Activated CD4-positive, CD25-positive, alpha-beta regulatory T cell (primary cell): ENCODE measurements at places on chromosomes 5 and 9.

- no peak for DNase-seq
These were observed 29.5 kb upstream of the ANKRD18A start for GRCh38 chr9:38649731-38650363.

- no peak for DNase-seq
These were observed 174.2 kb upstream of the TBC1D2 start for GRCh38 chr9:98429613-98430012.

GRCh38 chr5:96997265-96997859 is 61.5 kb downstream of the LNPEP start:
- DNase-seq = no peak

GRCh38 chr5:89722538-89722937 is 687.0 kb downstream of the CETN3 start:
- DNase-seq = no peak

DNA sequence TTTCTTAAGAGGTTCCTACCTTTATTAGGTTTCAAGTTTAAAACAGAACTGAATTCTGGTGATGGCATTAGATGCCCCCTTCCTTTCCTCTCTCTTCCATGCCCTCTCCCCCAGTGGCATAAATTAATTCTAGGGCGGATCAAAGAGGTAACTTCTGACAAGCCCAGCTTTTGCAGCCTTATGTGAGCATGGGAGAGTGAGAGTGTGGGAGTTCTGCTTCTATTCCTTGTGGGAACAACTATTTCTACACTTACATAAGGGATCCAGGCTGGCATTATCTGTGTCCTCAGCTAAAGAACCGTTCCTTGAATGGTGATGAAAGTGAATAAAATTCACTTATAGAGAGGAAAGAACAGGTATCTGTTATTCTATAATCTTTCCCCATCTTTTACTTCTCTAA is 437.6 kb downstream of the KIF4B start:
- no peak for DNase-seq

DNA sequence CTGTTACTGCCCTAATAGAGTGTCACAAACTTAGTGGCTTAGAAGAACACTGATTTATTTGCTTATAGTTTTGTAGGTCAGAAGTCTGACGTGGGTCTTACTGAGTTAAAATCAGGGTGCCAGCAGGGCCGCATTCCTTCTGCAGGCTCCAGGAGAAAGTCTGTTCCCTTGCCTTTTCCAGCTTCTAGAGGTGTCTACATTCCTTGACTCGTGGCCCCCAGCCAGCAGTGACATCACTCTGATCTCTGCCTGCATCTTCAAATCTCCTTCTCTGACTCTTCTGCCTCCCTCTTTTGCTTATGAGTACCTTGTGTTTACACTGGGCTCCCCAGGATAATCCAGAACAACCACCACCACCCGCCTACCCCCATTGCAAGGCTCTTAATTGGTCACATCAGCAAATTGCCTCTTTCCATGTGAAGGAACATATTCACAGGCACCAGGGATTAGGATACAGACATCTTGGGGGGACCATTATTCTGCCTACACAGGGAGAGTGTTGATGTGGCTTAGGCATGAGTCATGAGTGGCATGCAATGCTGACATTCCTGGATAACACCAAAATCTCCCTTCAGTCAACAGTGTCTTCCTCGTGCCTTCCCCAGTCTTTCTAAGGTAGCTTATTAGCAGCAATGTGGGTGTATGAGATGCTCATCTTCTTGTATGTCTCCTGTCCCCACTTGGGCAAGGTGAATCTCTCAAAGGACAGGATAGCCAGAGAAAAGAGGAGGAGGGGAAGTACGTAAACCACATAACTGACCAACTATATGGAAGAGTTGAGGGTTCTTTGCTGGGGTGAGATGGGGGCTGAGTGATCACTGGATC is 24.4 kb downstream of the CYFIP2 start:
- no peak for DNase-seq

- no peak for DNase-seq
These were observed 355.1 kb upstream of the RFX3 start for GRCh38 chr9:3880851-3881250.

- no peak for DNase-seq
These were observed 217.7 kb upstream of the TBCA start for GRCh38 chr5:77993855-77994318.

DNA sequence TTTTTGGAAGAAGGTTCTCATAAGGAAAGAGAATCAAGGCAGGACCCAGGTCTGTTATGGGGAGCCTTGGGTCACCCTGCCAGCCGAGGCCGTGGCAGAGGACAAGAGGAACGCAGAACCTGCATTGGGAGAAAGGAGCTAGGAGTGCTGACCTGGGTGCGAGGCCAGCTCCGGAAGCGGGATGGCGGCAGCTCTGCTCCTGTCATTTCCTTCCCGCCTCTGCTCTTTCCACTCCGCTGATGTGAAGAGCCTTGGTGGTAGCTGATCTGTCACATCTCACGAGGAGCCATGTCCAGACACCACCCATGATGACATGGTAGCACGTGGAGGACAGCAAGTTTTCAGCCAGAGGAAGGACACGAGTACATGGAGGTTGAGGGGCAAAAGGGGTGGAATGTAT is 109.5 kb upstream of the COL5A1 start:
- DNase-seq = no peak

DNA sequence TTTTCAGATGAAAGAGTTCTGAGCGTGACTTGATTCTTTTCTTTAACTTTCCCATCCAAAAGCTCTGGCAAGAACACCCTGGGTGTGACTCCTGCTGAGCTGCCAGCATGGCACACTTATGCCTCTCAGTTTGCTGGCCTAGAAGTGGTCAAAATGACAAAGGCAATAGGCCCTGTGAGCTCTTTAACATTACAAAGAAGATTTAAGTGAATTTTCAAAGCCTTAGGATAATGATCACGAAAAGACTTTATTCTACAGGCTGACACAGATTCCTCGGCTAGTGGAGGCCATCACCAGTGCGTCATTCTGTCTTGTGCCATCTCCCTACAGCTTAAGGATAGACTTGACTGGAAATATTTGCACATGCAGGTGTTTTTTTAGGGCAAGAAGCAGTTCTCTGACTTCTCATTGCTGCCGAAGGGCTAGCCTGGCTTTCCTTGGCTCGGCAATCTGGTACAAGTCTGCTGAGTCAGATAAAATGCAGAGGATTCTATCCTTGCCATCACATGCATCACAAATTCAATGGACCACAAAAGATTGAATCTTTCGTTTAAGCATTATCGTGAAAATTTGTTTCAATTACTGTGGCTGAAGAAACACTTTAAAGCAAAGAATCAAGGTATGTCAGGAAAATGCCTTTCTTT is 311.5 kb downstream of the COX7C start:
- no peak for DNase-seq

DNA sequence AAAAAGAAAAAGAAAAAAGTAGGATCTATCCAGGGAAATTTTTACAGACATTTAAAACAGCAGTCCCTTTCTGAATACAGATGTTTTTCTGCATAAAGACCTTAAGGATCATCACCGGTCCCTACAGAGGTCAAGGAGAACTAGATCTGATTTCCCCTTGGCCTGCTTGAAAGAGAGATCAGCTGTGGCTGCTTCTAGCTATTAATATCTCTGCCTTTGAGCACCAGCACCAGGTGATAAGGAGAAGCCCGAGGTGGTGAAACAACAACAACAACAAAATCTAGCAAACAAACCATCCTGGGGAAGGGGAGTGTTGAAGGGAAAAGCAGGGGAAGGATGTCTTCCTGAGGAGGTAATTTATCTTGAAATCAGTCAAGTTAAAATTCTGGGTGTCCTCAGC is 42.1 kb downstream of the ZNF366 start:
- no peak for DNase-seq

- DNase-seq = no peak
These were observed 677.0 kb downstream of the LRRC70 start for GRCh38 chr5:63255594-63255993.
